Activated T-helper 1 cell treated with anti-CD3 and anti-CD28 coated beads, Interleukin-12 subunit alpha, Interleukin-12 subunit beta, Interleukin-2, Interleukin-4 antibody, amounts not matched to agents 30 ng/mL and 10 ng/mL and 1 ng/mL, durations not matched to agents 14 hours and 24 hours and 36 hours (primary cell): ENCODE measurements at places on chromosomes 16 and 17. TPM values are rescaled to one million over a fixed set of nuclear protein-coding genes. Genes with fewer than 3 reads are reported as not detected.

GRCh38 chr16:75653922-75654321 lies 6.3 kb downstream of the TERF2IP start:
- no peak for DNase-seq
- H3K36me3 ChIP-seq = peaks cover 49% of the 10 kb centered on the region
- peak overlapping the region; percentile 18 for H3K27ac ChIP-seq
- no peak overlapping the region for H3K4me3 ChIP-seq
- peaks cover 65% of the 10 kb centered on the region for H3K4me1 ChIP-seq

- peaks cover 29% of the 10 kb centered on the region for H3K4me1 ChIP-seq
- no peaks in the 10 kb centered on the region for H3K27me3 ChIP-seq
- peaks cover 39% of the 10 kb centered on the region for H3K36me3 ChIP-seq
- no peak for DNase-seq
- H3K27ac ChIP-seq = peak overlapping the region; percentile 58
Measured at GRCh38 chr17:7347630-7348477, 4.1 kb upstream of the KCTD11 start.

CALB2 gene
- total RNA-seq = not detected in 2 replicates

CFAP52 gene
- total RNA-seq = not detected in 2 replicates

HBA2 gene
- total RNA-seq = 0.57 and 0.59 TPM in 2 replicates

- no peaks in the 10 kb centered on the region for H3K36me3 ChIP-seq
- peak overlapping the region; percentile 63 for H3K27ac ChIP-seq
- no peak overlapping the region for H3K4me3 ChIP-seq
- H3K27me3 ChIP-seq = no peaks in the 10 kb centered on the region
- no peak for DNase-seq
Measured at GRCh38 chr16:86466696-86467406, 43.5 kb upstream of the FOXF1 start.

TNK1 gene
- total RNA-seq = 3.8 and 4.9 TPM in 2 replicates

DNA sequence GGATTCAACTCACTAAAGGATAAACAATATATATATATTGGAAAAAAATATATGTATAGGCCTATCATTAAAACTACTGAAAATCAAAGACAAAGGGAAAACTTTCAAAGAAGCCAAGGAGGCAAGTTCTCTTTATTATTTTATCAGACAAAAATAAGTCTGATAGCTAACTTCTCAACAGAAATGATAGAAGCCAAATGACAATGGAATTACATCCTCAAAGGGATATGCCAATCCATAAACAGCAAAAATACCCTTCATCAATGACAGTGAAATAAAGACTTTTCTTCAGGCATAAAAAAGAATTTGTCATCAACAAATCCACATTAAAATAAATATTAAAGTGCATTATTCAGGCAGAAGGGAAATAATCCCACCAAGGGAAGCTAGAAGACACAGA lies 393.4 kb downstream of the ZFHX3 start:
- H3K36me3 ChIP-seq = no peaks in the 10 kb centered on the region
- no peak overlapping the region for H3K27ac ChIP-seq
- DNase-seq = no peak
- H3K4me3 ChIP-seq = no peak overlapping the region
- H3K27me3 ChIP-seq = no peaks in the 10 kb centered on the region

DNA sequence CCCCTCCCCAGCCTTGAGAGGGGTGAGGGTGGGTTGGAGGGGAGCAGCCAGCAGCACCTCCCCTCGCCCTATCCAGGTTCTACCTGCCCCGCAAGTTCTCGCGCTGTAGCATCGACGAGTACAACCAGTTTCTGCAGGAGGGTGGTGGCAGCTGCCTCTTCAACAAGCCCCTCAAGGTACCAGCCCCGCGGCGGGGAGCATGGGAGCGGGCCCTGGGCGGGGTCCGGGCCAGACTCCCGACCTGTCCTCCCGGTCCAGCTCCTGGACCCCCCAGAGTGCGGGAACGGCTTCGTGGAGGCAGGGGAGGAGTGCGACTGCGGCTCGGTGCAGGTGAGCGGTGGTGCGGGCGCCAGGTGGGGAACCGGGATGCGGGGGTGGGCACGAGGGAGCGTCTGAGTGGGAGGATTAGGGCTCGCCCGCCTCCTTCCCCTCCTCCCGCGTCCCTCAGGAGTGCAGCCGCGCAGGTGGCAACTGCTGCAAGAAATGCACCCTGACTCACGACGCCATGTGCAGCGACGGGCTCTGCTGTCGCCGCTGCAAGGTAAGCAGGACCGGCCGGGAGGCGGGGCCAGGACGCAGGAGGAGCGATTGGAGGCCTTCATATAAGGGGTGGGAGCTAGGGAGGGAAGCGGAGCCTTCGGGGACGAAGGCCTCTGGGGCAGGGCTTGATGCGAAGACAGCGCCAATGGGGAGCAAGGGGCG lies 16.5 kb downstream of the ADAM11 start:
- no peaks in the 10 kb centered on the region for H3K36me3 ChIP-seq
- peak; percentile 95 for DNase-seq
- peaks cover 11% of the 10 kb centered on the region for H3K27me3 ChIP-seq
- peak overlapping the region; percentile 52 for H3K27ac ChIP-seq

PRAC1 gene
- not detected in 2 replicates for total RNA-seq

CEP112 gene
- 1.3 and 1.7 TPM in 2 replicates for total RNA-seq

DNA sequence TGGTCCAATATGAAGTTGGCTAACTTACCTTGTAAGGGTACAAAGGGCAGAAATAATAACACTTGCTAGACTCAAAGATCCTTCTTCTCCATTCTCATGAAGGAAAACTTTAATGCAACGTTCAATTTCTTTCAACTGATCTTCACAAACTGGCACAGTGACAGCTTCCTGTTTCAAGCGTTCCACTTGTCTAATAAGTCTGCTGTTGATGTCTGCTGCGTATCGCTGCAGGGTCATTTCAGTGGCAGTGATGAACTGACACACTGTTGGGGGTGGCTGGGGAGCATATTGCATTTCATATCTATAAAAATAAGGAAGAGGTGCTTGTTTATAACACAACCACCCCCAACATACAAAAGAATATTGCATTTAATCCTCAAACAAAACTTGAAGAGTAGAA lies 33.5 kb upstream of the ARL6IP1 start:
- no peak for DNase-seq
- H3K27ac ChIP-seq = no peak overlapping the region
- H3K4me1 ChIP-seq = peaks cover 19% of the 10 kb centered on the region
- H3K27me3 ChIP-seq = no peaks in the 10 kb centered on the region

DNA sequence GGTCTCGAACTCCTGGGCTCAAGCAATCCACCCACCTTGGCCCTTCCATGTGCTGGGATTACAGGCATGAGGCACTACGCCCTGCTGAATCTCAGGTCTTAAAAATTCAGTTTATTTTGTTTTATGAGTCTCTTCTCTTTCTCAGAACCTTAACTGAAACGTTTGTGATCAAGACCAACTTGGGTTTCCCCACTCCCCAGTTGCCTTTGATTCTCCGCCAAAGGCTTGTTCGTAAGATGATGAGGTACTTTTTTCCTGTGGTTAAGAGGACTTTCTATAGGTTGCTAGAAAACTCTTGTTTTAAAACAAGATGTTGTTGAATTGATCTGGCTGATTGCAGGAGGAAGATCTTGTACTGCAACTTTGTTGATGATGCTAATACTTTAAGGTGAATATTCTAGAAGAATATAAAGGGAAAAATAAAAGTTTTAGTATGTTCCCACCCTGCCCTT lies 11.7 kb downstream of the ABCC1 start:
- peaks cover 34% of the 10 kb centered on the region for H3K36me3 ChIP-seq
- peak overlapping the region; percentile 95 for H3K27ac ChIP-seq
- H3K27me3 ChIP-seq = no peaks in the 10 kb centered on the region
- peaks cover 63% of the 10 kb centered on the region for H3K4me1 ChIP-seq
- DNase-seq = peak; percentile 76
